ENCODE measurements at places on chromosomes 2 and 18.

DNA sequence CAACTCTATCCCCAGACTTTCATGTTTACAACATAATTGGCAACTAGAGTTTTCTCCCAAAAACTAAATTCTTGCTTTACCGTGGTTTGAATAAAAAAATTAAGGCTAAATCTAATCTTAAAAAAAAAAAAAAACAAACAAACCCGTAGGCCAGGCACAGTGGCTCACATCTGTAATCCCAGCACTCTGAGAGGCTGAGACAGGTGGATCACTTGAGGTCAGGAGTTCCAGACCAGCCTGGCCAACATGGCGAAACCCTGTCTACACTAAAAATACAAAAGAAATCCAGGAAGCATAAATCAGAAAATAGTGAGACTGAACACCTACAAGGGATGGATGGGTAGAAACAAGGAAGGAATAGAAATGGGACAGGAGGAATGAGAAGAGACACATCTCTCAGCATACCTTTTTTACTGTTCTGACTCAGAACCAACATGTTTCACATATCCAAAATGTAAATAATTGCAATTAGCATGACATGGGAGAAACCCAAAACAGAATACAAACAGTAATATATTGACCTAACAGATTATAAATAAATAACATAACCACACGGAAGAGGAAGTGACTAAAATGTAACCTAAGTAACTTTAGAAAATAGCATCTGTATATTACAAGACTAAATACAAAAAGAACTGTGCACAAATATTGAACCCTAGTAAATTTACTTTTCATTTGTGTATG is 17.5 kb downstream of the MGAT4A start:
- no peak for DNase-seq

DNA sequence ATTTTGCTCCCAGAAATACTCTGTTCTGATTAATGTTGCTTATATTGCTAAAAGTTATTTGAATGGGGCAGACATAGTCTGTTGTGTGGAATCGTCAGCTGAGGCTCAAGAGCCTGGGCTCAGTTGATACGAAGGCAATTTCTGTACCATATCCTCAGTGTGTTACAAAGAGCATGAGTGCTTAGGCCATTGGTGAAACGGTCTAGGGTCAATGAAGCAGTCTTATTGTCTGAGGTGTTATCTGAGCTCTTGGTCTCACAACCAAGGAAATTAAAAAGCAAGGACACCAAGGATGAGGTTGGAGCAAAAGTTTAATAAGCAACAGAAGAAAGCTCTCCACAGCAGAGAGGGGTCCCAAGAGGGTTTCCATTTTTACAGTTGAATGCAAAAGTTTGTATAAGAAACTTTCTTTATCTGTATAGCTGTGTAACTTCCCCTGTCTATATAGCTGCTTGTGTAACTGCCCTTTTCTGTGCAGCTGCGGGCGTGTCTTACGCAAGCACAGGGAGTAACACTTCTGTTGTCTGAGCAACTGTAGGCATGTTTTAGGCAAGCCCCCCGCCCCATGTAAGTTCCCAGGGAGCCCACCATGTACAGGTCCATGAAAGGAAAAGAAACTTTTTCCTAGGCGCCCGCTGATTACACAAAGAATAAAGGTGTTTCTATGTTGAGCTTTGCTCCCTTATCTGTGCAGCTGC is 40.6 kb upstream of the DSC1 start:
- no peak for DNase-seq

- DNase-seq = peak; percentile 67
Observed at GRCh38 chr2:168156661-168157060, 90.7 kb downstream of the STK39 start.

DNA sequence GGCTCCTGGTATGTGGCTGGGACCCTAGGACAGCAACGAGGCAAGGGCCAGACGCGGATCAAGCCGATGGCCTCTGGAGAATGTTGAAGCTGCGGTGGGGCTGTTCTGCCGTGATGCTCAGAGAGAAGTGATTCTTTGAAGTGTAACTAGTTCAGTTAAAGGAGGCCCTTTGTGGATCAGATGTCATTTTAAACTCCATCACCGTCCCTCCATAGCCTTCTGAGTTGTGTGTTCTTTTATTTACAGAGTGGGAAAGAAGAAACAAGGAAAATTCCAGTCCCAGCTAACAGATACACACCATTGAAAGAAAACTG is 403 bp downstream of the PNO1 start:
- no peak for DNase-seq

Data from fibroblast of mammary gland (primary cell).